ENCODE measurements at places on chromosomes 5 and 9.

- DNase-seq = no peak
These were observed 1.6 kb upstream of the CD72 start for GRCh38 chr9:35619800-35620158.

DNA sequence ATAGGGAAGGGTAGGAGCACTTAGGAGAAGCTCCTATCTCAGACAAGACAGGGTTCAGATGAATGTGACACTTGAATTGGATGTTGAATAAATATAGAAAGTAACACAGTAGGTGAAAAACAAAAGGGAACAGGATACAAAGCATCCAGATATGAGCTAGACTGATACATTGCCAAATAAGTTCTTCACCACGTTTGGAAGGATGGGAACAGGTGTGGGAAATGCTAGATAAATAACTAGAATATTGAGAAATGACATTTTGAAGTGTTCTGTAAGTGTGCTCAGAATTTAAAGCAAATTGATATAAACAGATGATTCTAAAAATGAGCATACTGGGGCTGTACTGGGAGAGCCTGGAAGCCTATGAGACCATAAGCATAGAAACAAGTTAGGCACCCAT, 340.1 kb upstream of the PRR16 start:
- no peak for DNase-seq

- DNase-seq = no peak
These were observed 82.9 kb downstream of the JAKMIP2 start for GRCh38 chr5:147699496-147700088.

DNA sequence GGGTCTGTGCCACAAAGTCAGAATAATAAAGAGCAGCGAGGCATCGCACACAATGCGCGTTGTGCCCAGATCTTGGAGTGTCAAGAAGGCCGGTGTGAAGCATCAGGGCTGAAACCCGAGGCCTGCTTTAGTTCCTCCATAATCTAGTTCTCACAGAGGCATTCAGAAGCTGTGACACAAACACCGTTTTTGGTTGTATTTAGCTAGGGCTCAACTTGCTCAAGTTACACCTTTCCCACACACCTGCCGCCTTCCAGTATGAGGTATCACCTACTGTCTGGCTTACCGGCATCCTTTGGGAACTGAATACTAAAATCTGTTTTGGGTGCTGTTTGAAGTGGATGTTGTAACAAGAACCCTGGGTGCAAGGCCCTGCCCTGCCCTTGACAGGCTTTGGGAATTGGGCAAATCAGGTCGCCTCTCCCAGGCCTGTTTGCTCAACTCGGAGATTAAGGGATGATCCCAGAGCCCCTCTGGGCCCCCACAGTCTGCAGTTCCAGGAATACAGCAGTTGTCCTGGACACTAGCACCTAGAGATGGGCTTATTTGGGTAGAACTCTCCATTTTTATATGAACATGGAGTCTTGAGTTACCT, 27.0 kb downstream of the SLC25A25 start:
- DNase-seq = no peak

DNA sequence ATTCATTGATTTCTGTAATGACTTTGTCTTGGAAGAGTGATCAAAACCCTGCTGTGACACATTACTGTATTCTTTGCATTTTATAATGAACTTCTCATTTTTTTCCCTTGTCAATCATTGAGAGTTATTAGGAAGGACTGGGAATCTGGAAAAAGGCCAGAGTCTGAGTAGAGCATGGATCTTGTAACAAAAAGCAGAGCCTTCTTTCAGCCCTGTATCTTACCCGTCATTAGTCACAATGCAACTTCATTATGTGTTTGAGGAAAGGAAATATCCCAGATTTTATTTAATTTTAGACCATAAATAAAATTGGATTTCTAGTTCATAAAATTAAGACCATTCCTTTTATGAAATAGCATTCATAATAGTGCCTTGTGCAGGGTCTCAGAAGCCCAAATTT, 131.4 kb downstream of the ARHGEF28 start:
- no peak for DNase-seq

Data from NCI-H2081 (cell line).